ENCODE measurements at places on chromosomes 13 and 19. TPM values are rescaled to one million over a fixed set of nuclear protein-coding genes. Genes with fewer than 3 reads are reported as not detected.

Gene ZNF492
- not detected for total RNA-seq

Gene PSG3
- 0.16 TPM for total RNA-seq

Gene VAV1
- 7.1 TPM for total RNA-seq

Gene ADAT3
- 7.2 TPM for total RNA-seq

Gene TNFSF9
- total RNA-seq = 6.4 TPM

Gene GARIN5A
- 1.8 TPM for total RNA-seq

Gene SPHK2
- 18.9 TPM for total RNA-seq

Gene POU2F2
- total RNA-seq = 0.33 TPM

Gene TNFAIP8L1
- total RNA-seq = 4.8 TPM

Gene LHFPL6
- total RNA-seq = 7.2 TPM

Gene ADGRE3
- not detected for total RNA-seq

Gene KISS1R
- 0.43 TPM for total RNA-seq

Gene SYNE4
- total RNA-seq = 0.31 TPM

Gene DPF1
- 4.9 TPM for total RNA-seq

Gene SIGLEC6
- not detected for total RNA-seq

Gene MUC16
- total RNA-seq = 0.08 TPM

Gene ZNF625
- total RNA-seq = not detected

Gene CNN2
- 58.7 TPM for total RNA-seq

Gene SLITRK1
- total RNA-seq = not detected

Gene CEACAM4
- not detected for total RNA-seq

Gene TEX101
- total RNA-seq = not detected

Gene PIH1D1
- 87.2 TPM for total RNA-seq

Gene TEX26
- total RNA-seq = not detected

Gene RASL11A
- total RNA-seq = 2.6 TPM

Gene CLEC17A
- not detected for total RNA-seq

Gene KLK14
- 0.50 TPM for total RNA-seq

Gene SERP2
- total RNA-seq = not detected

Gene MTRF1
- 5.3 TPM for total RNA-seq

Gene SIRT2
- total RNA-seq = 33.1 TPM

Gene KLK6
- 0.24 TPM for total RNA-seq

Gene DCT
- not detected for total RNA-seq

Gene RYR1
- 5.6 TPM for total RNA-seq

Gene FGF22
- total RNA-seq = 0.43 TPM

Gene SCGB2B2
- not detected for total RNA-seq

Gene SOHLH2
- not detected for total RNA-seq

Gene ATP8A2
- 0.01 TPM for total RNA-seq
